ENCODE measurements at places on chromosomes 3 and 15. TPM values are rescaled to one million over a fixed set of nuclear protein-coding genes. Genes with fewer than 3 reads are reported as not detected.

GRCh38 chr15:31285772-31286261 lies 40.8 kb upstream of the KLF13 start:
- no peak for DNase-seq

DNA sequence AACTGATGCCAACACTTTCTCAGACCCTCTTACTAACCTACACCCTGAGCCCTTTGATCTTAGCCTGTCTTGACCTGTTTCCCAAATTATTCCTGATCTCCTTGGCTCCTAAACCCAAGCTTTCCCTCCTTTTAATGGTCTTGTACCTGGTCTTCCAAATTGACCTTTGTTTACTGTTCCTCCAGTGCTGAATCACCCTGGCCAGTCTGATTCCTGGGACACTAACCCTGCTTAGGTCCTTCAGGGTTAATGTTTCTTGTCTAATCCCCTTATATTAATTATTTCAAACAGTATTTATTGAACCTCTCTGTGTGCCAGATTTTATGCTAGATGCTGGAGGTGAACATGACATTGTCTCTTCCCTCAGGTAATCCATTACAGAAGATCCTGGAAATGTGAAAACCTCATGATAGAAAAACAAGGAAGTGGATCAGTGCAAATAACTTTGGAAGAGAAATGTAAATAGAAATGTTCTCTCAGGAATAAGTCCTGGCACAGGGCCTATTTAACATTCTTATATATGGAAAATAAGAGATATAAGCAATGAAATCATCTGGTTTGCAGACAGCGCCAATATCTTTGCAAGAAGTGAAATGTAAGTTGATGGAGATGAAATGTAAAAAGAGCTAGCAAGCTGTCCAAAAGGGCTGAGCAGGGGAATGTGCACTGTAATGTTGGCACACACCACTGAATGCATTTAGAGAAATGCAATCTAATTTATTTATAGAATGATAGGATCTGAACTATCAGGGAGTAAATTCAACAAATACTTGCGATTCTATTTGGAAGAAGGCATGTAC lies 20.7 kb downstream of the HGD start:
- DNase-seq, result no peak

- no peak for DNase-seq
Observed at GRCh38 chr3:2458816-2459215, 360.1 kb downstream of the CNTN4 start.

- DNase-seq, result no peak
Observed at GRCh38 chr3:399647-400046, 203.1 kb downstream of the CHL1 start.

- DNase-seq, result no peak
Observed at GRCh38 chr3:185724251-185724650, 100.6 kb downstream of the IGF2BP2 start.

GRCh38 chr3:144865948-144866347 lies 894.3 kb downstream of the DIPK2A start:
- no peak for DNase-seq

GRCh38 chr15:73436613-73437012 lies 6.4 kb upstream of the REC114 start:
- DNase-seq, result no peak

ACKR4 gene
- total RNA-seq, result not detected

SAMMSON gene
- total RNA-seq, result not detected

TRAT1 gene
- total RNA-seq, result 54.5 TPM

GATM gene
- 2.9 TPM for total RNA-seq
